Ascending aorta (tissue), 2 donors: ENCODE measurements at places on chromosomes 1 and 21.
A peak's percentile ranks its signal among the peaks of the same experiment; 100 is the strongest.

DNA sequence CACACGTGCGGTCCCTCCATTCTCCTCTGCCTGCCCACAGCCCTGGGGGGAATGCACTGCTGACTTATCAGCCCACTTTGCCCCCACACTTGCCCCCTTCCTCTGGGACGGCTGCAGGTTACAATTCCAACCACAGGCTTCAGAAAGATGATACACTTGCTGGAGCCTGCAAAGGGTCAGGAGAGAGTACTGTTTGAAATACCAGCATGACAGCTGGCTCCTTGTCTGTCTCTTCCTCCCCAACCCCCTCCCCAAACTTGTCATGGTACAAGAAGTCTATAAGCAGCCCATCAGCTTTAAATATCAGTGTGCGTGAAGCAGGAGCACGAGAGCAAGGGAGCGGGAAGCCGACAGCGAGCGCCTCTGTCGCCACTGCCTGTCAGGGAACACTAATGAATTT lies 62.4 kb downstream of the ERI3 start:
- no peak for DNase-seq

GRCh38 chr1:67650061-67650460 lies 34.9 kb upstream of the GADD45A start:
- no peak for DNase-seq

- DNase-seq: no peak
Measured at GRCh38 chr1:246681900-246682895, 42.0 kb upstream of the SCCPDH start.

GRCh38 chr1:84422909-84423308 lies 24.6 kb downstream of the DNASE2B start:
- no peak for DNase-seq

DNA sequence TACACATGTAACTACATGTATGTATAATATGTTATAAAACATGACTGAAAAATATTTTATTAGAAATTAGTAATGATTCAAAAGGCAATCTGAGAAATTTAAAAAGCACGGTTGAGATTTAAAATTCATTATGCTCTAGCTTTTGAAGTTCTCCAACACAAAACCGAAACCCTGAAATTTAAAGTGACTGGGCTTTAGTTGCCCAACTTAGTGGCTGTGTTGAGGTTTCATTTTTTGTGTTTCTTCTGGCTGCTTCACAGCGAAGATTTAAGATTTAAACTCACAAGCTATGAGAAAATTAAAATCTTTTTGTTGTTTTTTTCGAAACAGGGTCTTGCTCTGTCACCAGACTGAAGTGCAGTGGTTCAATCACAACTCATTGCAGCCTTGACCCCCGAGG lies 1058.7 kb downstream of the NCAM2 start:
- DNase-seq: no peak

DNA sequence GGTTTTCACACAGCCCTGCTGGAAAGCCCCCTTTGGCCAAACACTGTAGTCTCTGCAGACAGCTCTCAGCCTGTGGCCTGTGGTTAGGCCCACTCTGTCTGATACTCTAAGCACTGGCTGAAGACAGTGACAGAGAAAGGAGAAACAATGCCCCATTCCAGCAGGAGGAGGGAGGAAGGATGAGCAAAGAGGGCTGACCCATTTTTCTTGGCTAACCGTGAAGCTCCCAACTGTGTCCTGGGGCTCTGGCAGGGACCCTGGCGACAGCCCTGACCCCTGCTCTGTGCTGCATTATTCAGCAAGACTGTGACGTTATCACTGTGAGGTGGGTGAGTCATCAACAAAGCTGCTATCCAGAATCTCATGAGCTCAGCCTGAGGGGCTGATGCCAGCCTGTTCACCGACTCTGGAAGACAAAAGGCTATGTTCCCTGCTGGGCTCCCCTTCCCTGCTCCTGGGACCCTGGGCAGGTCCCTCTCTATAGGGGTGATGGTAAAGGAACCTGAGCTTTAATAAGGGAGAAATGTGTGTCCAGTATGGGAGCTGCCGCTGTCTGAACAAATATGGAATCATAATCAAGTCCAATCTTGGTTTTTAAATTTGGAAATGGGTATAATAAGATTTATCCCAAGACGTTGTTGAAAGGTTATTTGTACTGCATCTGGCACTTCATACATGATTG lies 107.0 kb downstream of the RHOU start:
- peak; percentile 85 for DNase-seq

- DNase-seq: no peak
Measured at GRCh38 chr1:100535264-100535663, 2.7 kb upstream of the GPR88 start.

GRCh38 chr21:17964716-17965115 lies 145.6 kb upstream of the C21orf91 start:
- DNase-seq: no peak

GRCh38 chr1:2237773-2238172 lies 9.7 kb downstream of the SKI start:
- DNase-seq: no peak

- DNase-seq: no peak
Measured at GRCh38 chr1:50368179-50369007, 54.9 kb downstream of the DMRTA2 start.

GRCh38 chr1:73467731-73468130 lies 730.2 kb downstream of the LRRIQ3 start:
- no peak for DNase-seq
